ENCODE measurements at places on chromosomes 12 and 14.

- no peak for DNase-seq
These were observed 3.7 kb downstream of the NFKBIA start for GRCh38 chr14:35400648-35401421.

DNA sequence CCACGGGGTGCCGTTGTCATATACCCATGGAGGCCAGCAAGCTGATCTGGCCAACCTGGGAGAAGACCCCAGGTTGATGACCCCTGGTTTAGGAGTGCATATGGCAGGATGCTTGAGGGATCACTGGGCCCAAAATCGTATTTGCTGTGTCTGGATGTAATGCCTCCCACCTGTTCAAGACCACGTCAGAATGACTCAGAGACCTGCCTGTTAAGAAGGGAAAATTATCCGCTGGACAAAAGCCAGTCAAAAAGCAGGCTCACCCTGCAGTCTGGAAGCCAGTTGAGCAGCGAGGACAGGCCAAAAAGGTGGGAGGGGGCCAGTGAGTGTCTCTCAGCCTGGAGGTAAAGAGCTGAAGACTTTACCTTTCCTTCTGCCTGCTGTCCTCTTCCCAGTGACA lies 449.2 kb downstream of the DPF3 start:
- no peak for DNase-seq

GRCh38 chr12:4353785-4354208 lies 25.7 kb downstream of the FGF23 start:
- DNase-seq = no peak

DNA sequence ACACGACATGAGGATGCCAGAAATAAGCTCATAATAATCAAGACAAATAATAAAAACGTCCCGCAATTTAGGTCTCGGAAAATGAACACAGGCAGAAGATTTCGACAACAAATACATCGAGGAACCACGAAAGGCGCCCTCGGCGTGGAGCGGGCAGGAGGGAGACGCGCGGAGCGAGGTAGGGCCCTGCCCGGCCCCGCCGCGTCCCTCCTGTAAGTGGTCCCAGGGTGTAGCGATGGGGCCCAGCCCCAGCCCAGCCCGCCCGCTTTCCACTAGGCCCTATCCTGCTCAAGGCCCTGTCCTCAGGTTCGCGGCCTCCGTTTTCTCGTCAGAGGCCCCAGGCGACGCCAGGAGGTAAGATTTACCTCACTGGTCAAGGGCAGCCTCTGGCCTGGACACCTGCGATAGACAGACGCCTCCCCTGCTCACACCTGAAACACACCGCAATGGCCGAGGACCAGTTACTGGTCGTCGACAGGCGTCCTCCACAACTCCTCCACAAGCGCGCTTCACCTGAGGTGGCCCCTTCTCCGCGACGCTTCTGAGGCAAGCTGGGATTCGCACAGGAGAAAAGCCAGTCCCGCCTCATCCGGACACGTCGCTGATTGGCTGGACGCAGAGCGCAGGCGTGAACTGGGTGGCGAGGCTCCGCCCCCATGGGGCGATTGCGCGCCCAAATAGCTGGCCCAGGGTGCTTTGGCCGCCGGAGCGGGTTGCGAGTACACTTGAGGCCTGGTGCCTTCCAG lies at the start of gene SYCP3:
Gene SYCP3 (minus strand): TSS at position 543 of the 746 bp plus-strand sequence. CDS start 1,527 bp downstream, outside the sequence.
- DNase-seq = no peak

GRCh38 chr12:107233551-107233950 lies 140.2 kb upstream of the CRY1 start:
- DNase-seq = no peak

DNA sequence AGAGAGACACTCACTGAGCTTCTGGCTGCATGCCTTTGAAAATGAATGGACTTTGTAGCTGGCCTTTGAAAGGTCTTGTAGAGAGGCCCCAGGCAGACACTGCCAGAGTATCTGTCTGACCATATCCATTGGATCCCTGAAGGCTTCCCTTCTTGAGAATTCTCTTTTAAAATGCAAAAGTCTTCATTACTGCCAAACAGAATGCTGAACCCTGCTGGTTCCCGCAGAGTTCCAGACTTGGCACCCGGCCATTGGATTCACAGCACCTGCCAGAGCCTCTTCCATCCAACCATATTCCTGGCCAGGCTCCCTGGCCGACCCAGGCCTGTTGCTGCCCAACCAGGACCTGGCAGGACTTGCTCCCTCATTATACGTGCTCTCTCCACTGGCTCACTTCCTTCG lies 182.5 kb downstream of the GXYLT1 start:
- no peak for DNase-seq

DNA sequence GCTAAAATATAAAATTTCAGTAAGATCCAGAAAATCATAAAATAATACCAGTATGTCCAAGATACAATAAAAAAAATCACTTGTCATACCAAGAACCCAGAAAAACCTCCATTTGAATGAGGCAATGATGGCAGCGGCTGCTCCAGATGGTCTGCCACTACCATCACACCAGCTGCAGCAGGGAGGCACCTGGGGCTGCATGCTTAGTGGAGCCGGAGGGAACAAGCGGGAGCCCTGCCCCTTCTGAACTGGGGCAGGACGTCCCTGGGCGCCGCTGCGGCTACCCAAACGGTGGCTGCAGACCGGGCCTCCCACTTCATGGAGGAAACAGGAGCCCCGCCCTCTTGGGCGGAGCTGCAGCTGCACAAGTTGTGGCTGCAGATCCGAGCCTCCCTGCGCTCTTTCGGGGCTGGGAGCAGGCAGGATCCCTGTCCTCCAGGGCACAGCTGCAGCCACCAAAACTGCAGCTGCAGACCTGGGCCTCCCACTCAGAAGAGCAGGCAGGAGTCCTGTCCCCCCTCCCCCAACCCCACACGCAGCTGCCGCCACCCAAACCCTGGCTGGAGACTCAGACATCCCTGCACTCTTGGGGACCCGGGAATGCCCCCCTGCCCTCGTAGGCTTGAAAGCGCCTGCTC lies 36.1 kb upstream of the OR5AU1 start:
- no peak for DNase-seq

GRCh38 chr12:69154585-69155363 lies 84.6 kb upstream of the CPSF6 start:
- peak; percentile 36 for DNase-seq

DNA sequence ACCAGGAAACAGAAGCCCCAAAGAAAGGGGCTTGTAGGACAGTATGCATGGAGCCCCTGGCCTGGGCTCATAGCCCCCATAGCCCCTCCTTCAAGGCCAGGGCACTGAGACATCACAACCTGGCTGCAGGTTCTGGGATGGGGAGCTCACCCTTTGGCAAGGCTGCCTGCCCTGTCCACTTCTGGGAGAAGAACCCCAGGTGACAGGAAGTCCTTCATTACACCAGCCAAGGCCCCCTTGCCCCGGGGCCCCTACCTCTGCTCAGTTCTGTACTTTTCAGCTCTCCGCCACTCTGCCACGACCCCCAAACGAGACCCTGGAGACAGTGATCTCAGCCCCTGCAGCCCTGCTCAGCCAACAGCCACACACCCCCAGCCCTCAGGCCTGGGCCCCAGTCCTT lies 223.2 kb upstream of the RTL1 start:
- no peak for DNase-seq
